ENCODE measurements at places on chromosomes 16 and 17.

- DNase-seq = no peak
These were observed 292.5 kb downstream of the PHKB start for GRCh38 chr16:47753659-47754058.

- peak; percentile 70 for DNase-seq
These were observed 9.5 kb downstream of the TBX21 start for GRCh38 chr17:47742319-47743181.

GRCh38 chr17:14593956-14594355 lies 293.1 kb downstream of the HS3ST3B1 start:
- DNase-seq = no peak

DNA sequence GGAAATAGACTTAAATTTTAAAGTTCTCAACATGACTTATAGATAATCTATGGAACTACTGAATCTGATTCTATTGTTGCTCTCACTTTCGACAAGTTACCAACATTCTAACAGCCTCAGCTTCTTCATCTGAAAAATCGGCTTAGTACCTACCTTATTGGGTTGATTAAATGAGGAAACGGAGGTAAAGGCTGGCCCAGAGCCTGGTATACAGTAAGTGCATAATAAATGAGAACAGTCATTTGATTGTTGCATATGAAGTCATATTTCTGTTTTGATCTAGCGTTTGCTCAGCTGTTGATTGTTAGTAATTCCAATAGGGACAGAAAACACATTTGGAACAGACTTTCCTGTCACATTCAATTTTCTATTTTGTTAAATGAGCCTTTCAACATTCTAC lies 4.6 kb downstream of the VPS35L start:
- no peak for DNase-seq

- DNase-seq = no peak
These were observed 87.2 kb upstream of the SMURF2 start for GRCh38 chr17:64749306-64749705.

GRCh38 chr17:73782231-73782630 lies 138.0 kb upstream of the SDK2 start:
- no peak for DNase-seq

- DNase-seq = peak; percentile 85
These were observed 10.0 kb downstream of the MMP15 start for GRCh38 chr16:58035356-58036170.

GRCh38 chr17:49577650-49577934 lies 1.9 kb downstream of the NXPH3 start:
- DNase-seq = no peak

DNA sequence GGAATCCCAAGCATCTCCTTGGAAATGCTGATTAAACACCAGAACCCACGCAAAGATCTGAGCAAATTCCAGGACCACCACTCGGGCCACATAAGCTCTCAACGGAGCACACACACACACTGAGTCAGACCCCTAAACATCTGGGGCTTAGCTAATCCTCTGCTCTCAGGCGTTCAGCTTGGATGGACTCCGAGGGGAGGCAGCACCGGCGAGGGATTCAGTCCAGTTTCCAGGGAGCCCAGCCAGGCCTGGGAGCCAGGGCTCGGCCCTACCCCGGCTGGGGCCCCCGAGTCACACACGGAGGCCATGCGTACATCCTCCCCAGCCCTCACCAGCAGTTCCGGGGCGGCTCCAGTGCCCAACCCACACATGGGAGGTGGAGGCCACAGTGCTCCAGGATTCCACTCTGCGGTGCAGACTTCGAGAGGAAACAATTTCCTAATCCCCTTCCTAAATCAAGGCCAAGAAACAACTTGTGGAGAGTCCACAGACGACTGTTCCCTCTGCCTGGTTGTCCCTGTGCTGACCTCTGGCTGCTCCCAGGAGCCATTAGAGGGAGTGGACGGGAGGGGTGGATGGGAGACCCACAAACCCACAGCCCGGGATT lies 70.5 kb downstream of the GAS7 start:
- DNase-seq = no peak

GRCh38 chr16:28495795-28496749 lies 1.6 kb downstream of the APOBR start:
- no peak for DNase-seq

DNA sequence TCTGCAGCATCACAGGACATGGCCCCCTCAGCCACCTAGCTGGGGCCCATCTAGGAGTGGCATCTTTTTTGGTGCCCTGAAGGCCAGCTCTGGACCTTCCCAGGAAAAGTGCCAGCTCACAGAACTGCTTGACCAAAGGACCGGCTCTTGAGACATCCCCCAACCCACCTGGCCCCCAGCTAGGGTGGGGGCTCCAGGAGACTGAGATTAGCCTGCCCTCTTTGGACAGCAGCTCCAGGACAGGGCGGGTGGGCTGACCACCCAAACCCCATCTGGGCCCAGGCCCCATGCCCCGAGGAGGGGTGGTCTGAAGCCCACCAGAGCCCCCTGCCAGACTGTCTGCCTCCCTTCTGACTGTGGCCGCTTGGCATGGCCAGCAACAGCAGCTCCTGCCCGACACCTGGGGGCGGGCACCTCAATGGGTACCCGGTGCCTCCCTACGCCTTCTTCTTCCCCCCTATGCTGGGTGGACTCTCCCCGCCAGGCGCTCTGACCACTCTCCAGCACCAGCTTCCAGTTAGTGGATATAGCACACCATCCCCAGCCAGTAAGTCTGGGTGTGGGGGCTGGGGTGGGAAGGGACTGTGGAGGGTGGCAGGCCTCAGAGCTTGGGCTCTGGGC lies 22.0 kb downstream of the RARA start:
- DNase-seq = no peak

DNA sequence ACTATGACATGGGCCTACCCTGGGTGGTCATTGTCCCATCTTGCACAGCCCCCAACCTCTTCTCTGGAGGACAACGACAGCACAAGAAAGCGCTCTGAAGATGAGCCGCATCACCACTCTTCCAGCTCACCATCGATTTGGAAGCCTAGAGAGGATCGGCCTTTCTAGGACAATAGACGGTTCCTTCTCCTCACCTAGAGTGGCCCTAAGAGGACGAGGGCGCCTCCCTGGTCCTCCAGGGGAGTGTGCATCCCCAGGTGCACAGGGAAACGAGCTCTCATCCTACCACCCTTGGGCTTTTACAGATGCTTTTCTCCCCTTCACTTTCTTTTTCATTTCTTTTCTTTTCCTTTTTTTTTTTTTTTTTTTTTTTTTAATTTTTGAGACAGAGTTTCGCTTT lies 20.3 kb upstream of the SLC52A1 start:
- peak; percentile 67 for DNase-seq

- DNase-seq = no peak
These were observed 66.9 kb downstream of the ZNF423 start for GRCh38 chr16:49788986-49789385.

DNA sequence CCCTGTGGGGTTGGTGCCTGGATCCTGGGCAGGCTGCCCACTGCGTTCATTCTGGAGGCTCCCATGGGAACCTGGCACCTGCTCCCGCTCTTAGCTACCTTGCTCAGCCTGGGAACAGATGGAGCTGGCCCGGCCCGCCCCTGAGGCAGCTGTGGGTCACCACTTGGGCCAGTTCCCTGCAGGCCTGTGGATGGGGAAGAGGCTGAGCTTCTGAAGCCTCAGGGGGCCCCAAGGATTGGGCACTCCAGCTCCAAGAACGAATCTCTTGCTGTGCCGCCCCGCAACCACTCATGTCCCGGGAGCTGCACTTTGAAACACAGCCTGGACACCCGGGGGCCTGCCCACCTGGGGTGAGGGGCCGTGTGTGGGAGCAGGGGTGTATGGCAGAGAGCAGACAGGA lies 37.7 kb downstream of the BAHCC1 start:
- no peak for DNase-seq

GRCh38 chr17:26792486-26792885 lies 501.4 kb upstream of the WSB1 start:
- DNase-seq = no peak

GRCh38 chr17:75635610-75636202 lies 2.5 kb downstream of the SMIM5 start:
- DNase-seq = no peak

DNA sequence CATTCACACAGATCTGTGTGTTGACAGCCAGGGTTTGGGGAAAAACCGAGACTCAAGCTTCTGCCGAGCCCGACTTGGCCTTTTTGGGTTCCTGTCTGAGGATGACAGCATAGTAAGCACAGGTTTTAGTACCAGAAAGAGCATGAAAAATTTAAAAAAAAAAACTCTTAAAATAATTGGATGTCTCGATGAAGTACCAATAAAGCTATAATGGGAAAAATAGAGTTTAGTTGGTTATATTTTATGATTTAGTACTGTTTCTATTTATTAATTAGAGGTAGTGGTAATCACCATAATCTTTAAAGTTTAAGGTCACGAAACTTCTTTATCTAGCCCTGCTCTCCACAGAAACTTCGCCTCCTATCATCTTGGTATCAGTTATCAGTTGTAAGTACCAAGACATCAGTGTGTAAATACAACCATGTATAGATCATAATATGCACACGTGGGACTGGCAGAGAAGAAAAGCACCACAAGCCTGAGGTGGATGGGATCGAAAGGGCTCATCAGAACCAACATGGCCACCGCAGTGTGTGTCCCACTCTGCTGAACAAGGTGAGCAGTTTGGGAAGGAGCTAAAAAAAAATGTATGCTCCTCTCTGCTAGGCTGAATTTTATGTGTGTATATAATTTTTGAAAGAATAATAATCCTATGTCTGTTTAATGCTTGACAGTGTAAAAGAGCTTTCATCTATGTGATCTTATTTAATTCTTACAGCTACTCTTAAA lies 14.4 kb upstream of the EEF2K start:
- DNase-seq = no peak

- DNase-seq = no peak
These were observed 123.1 kb downstream of the OR1D5 start for GRCh38 chr17:2940352-2940751.

DNA sequence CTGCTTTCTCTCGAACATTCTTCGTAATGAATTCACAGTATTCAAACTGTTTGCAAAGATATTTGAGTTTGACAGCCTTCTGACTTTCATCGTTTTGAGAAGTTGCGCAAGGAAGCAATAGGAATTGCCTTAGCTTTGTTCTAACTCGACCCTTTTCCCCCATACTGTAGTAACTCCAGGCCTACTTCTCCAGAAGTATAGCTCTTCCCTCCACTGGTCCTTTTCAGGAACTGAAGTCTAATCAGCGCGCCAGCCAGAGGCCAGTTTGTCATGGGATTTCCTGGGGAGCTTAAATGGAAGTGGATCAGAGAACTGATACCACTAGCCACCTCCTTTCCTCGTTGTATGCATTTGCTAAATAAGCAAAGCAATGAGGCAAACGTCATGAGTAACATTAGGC lies 27.9 kb downstream of the CDR2 start:
- DNase-seq = no peak

- no peak for DNase-seq
These were observed 126.1 kb upstream of the NUDT7 start for GRCh38 chr16:77596261-77596660.

DNA sequence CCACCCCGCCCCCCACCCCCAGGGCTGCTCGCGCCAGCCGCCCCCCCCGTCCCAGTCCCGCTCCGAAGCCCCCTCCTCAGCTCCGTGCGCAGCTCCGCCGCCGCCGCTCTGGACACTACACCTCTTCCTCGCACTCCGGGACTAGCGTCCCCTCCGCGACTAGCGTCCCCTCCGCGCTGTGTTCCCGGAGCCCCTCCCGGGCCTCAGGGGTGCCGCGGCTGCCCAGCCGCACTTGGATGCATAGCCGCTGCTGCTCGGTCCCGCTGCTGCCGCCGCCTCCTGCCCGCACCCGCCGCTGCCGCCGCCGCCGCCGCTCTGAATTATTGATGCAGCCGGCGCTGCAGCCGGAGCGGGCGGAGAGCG lies at the start of gene CBLN1:
Gene CBLN1 (minus strand): TSS at position 359 of the 363 bp plus-strand sequence. CDS start 373 bp downstream, outside the sequence.
- DNase-seq = no peak

DNA sequence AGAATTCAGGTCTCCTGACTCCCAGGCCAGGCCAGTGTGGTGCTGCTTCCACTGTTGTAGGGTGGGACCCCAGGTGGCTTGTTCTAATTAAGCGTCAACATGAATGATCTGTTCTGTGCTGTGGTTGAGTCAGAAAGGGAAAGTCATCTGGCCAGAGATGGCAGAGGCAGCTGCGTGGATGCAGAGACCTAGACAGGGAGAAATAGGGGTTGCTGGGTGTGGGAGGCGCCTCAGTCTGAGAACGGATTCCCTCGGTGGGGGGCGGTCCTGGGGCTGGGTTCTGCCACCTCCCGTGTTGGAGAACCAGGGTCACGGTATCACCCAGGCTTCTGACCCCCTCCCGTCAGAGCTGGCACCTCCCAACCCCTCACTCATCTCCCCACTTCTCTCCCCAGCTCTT lies 5.6 kb downstream of the FBRS start:
- no peak for DNase-seq

GRCh38 chr17:28956861-28957260 lies 5.5 kb upstream of the PHF12 start:
- no peak for DNase-seq

DNA sequence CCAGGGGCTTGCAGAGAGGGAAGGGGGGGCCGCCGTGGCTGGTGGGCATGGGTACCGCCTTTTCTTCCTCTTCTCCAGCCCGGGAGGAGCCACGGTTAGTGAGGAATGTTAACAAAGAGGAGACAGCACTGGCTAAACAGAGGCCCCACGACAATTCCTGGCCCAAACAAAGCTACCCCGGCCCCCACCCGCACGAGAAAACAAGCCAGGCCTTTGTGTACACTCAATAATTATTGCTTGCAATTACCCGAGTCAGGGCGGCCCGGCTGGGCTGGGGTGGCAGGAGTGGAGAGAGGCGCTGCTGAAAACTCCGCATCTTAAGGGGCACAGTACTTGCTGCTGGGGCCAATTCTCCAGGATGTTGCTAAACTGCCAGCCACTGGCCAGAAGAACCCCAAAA lies 56.4 kb downstream of the IRX5 start:
- DNase-seq = no peak

- DNase-seq = peak; percentile 11
These were observed 68.2 kb upstream of the IRX6 start for GRCh38 chr16:55255733-55256282.

GRCh38 chr16:31377210-31377903 lies 15.8 kb upstream of the ITGAD start:
- no peak for DNase-seq

DNA sequence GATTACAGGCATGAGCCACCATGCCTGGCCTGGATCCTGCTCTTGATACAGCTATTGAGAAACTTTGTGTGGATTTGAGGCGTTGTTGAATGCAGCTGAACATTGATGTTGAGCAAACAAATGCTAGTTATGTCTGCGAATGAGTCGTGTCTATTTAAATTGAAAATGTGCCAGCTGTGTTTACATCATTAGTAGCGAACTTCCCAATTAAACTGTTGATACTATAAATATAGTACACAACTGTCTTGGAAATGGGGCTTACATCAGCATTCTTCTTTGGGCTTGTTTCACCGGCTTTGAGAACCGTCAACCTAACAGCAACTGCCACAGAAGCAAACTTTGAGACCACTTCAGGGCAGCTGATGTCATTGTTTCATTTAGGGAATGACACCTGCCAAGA lies 251.9 kb downstream of the RBFOX1 start:
- no peak for DNase-seq

All from SK-N-DZ (cell line).